Naive B cell (primary cell): ENCODE measurements at places on chromosomes 5 and 9. TPM values are rescaled to one million over a fixed set of nuclear protein-coding genes. Genes with fewer than 3 reads are reported as not detected.

PPP3R2 gene
- polyA plus RNA-seq = not detected

TUSC1 gene
- 1.8 TPM for polyA plus RNA-seq

BRINP1 gene
- polyA plus RNA-seq = not detected

FRMD3 gene
- 0.36 TPM for polyA plus RNA-seq

CARTPT gene
- not detected for polyA plus RNA-seq

ELL2 gene
- polyA plus RNA-seq = 10.1 TPM

COL15A1 gene
- not detected for polyA plus RNA-seq

TMEM215 gene
- polyA plus RNA-seq = not detected

CDH9 gene
- polyA plus RNA-seq = not detected

SNCAIP gene
- not detected for polyA plus RNA-seq

- no peak for DNase-seq
Observed at GRCh38 chr9:136232969-136233368, 12.6 kb downstream of the QSOX2 start.

- DNase-seq = no peak
Observed at GRCh38 chr5:176901260-176902101, 2.3 kb upstream of the HK3 start.

GRCh38 chr5:24005384-24005783 lies 498.0 kb downstream of the PRDM9 start:
- no peak for DNase-seq

GRCh38 chr5:167011196-167011595 lies 1280.2 kb upstream of the WWC1 start:
- DNase-seq = no peak

- no peak for DNase-seq
Observed at GRCh38 chr5:175713930-175714329, 56.1 kb downstream of the HRH2 start.

DNA sequence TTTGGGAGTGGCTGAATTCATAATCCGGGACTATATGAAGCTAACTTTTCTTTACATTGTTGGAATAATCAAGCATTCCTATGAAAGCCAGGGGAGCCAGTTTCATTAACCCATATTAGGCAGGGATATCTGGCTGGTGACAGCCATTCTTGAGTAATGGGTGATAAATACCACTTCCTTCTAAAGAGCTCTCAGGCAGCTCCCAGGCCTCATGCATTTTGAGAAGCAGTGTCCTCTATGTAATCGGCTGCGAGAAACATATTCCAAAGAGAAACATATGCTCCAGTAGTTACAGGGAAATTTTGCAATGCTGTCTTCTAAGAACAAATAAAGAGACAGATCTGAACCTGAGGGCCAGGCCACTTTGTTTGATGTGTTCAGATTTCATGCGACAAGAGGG lies 83.1 kb downstream of the MSX2 start:
- DNase-seq = no peak

GRCh38 chr5:95786821-95787418 lies 35.6 kb downstream of the GLRX start:
- DNase-seq = no peak

DNA sequence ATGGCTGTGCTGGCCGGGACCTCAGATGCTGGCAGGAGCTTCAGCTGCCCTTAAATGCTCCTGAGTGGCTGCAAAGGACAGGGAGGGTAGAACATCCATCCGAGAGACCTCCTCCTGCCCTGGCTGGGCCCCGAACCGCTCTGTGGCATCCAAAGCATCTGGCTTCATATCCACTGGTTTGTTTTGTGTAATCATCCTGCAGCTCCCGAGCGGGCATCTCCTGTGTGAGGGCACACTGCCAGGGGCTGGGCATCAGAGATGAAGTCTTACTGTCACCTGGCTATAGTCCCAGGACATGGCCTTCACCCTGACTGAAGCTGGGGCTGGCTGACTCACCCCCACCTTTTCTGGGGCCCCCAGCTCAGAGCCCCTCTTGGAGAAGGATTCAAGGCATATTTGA lies 18.5 kb upstream of the NTNG2 start:
- DNase-seq = no peak

DNA sequence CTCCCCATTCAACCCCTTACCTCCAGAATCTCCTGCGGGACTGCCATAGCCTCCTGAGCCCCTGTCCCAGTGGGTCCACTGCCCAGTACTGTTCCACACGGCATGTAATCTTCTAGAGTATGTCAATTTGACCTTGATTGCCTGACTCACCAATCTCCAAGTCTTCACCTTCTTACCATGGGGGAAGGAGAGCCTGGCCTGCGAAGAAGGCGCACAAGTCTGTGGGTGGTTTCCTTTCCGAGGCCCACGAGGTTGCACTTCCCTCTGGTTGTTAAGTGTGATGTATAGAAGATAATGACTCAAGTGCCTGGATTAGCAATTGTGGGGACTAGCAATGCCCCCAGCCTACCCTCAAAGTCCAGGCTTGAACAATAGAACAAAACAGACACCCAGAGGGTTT lies 8.1 kb upstream of the TENT4A start:
- DNase-seq = no peak

- no peak for DNase-seq
Observed at GRCh38 chr5:79518718-79519117, 4.8 kb upstream of the HOMER1 start.

DNA sequence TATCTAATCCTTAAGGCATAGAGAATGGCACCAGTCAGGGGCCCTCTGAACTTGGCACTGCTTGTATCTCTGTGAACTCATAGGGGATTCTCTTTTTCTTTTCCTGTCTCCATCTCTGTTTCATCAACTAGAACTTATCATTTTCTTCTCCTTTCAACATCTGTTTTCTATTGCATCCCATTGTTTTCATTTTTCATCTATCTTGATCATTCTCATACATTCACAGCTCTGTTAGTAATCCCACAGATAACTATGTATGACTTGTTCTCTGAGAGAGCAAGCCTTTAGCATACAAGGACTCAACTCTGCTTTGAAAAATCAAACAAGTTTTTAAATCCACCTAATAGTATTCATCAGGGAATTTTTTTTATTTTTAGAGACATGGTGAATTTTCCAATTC lies 264.3 kb downstream of the ARRDC3 start:
- DNase-seq = no peak

DNA sequence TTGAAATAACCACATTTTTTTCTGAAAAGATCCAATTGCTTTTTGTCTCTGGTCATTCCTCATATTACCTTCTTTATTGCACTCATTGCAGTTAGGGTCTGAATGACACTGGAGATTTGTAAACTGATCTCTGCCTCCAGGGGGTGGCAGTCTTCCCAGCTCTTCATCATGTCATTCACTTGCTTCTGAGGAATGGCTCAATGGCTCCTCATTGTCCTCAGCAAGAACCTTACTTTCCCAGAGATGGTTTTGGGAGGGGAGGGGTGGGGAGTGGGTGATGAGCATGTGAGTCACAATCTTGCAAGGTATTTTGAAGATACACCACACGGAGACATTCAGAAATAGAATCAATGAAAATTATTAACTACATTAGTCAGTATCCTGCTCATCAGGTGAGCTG lies 159.8 kb upstream of the GAS1 start:
- no peak for DNase-seq

- DNase-seq = no peak
Observed at GRCh38 chr9:18761742-18762300, 271.2 kb downstream of the SAXO1 start.

DNA sequence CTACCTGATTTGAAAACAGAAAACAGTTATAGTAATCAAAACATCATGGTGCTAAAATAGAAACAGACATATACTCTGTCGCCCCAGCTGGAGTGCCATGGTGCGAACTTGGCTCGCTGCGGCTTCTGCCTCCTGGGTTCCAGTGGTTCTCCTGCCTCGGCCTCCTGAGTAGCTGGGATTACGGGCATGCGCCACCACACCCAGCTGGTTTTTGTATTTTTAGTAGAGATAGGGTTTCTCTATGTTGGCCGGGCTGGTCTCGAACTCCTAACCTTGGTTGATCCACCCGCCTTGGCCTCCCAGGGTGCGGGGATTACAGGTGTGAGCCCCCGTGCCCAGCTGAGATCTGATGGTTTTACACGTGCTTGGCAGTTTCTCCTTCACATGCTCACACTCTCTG lies 495.9 kb downstream of the ANXA1 start:
- no peak for DNase-seq

- no peak for DNase-seq
Observed at GRCh38 chr5:150488519-150489359, 19.2 kb upstream of the NDST1 start.

DNA sequence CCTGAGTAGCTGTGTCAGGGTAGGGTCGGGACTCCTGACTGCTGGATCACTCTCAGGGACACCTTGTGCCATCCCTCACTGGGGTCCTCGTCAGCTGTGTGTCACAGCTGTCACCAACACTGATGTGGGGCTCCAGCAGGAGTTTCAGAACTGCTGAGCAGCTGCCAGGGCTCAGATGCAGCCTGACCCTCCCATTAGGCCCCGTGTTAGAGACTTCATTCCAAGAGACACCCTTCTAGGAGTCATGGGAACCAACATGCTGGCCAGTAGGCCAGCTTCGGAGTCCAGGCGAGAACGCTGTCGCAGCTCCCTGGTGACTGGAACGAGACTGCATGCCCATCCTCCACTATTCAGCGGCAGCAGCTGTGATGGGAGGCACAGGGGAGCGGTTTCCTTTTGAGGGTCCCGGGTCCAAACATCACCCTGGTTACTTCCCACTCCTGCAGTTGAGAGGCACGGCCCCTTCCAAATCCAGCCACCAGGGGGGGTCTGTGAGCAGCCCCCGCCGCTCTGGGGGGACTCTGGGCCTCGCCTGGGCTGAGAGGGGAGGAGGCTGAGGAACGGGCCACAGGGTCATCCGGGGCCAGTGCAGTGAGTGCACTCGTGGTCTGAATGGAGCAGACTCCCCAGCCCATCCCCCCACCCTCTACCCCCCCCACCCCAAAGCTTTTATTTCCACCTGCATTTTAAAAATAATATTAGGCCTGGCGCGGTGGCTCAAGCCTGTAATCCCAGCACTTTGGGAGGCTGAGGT lies 12.6 kb upstream of the TCF7 start:
- peak; percentile 71 for DNase-seq
